Hair follicle dermal papilla cell (primary cell): ENCODE measurements at places on chromosomes 5 and 9. TPM values are rescaled to one million over a fixed set of nuclear protein-coding genes. Genes with fewer than 3 reads are reported as not detected.

The LRRC19 gene
- total RNA-seq, result not detected in 2 replicates

The UGT3A2 gene
- 5.2 and 8.1 TPM in 2 replicates for total RNA-seq

The PIP5K1B gene
- not detected in 2 replicates for total RNA-seq

The SPINK6 gene
- total RNA-seq, result not detected in 2 replicates

The C9orf153 gene
- total RNA-seq, result 0.16 and 0.24 TPM in 2 replicates

The CLINT1 gene
- 91.8 and 125 TPM in 2 replicates for total RNA-seq

The INSL4 gene
- not detected in 2 replicates for total RNA-seq

The KCNIP1 gene
- 0.16 and 3.0 TPM in 2 replicates for total RNA-seq

The MYMK gene
- total RNA-seq, result not detected in 2 replicates

The SPINK7 gene
- not detected in 2 replicates for total RNA-seq

The ADAMTS6 gene
- 109 and 117 TPM in 2 replicates for total RNA-seq

The HSPA9 gene
- total RNA-seq, result 342 and 357 TPM in 2 replicates

The SYK gene
- not detected in 2 replicates for total RNA-seq

The LECT2 gene
- total RNA-seq, result not detected in 2 replicates

The MSX2 gene
- total RNA-seq, result 14.8 and 20.3 TPM in 2 replicates

The CCL27 gene
- total RNA-seq, result not detected in 2 replicates

The TRIM7 gene
- 2.1 and 4.0 TPM in 2 replicates for total RNA-seq

The PPP1R26 gene
- total RNA-seq, result 8.1 and 10.1 TPM in 2 replicates

The SHISAL2B gene
- total RNA-seq, result not detected in 2 replicates

The DMRT2 gene
- 0.16 and 0.36 TPM in 2 replicates for total RNA-seq

The C5orf58 gene
- total RNA-seq, result not detected in 2 replicates

The OLFM1 gene
- total RNA-seq, result 0.85 and 1.5 TPM in 2 replicates

The HARS1 gene
- total RNA-seq, result 46.7 and 49.7 TPM in 2 replicates

The PCDHA1 gene
- total RNA-seq, result under 0.01 TPM in 1 of 2 replicates, not detected in the other

The PROB1 gene
- total RNA-seq, result 1.9 and 2.4 TPM in 2 replicates

The PCDHGA10 gene
- 16.7 and 19.1 TPM in 2 replicates for total RNA-seq

The SPEF2 gene
- total RNA-seq, result 5.5 and 10.5 TPM in 2 replicates

The GPR150 gene
- under 0.01 and 0.12 TPM in 2 replicates for total RNA-seq

The AOPEP gene
- 242 and 279 TPM in 2 replicates for total RNA-seq

The PHF19 gene
- 20.0 and 20.4 TPM in 2 replicates for total RNA-seq

The SHOC1 gene
- under 0.01 TPM in 1 of 2 replicates, not detected in the other for total RNA-seq

The FOXD4L3 gene
- total RNA-seq, result 0.49 TPM in 1 of 2 replicates, not detected in the other

The IFNB1 gene
- not detected in 2 replicates for total RNA-seq

The CA9 gene
- 0.16 TPM in 1 of 2 replicates, not detected in the other for total RNA-seq

The ANXA1 gene
- 367 and 488 TPM in 2 replicates for total RNA-seq

The NSG2 gene
- under 0.01 TPM in 1 of 2 replicates, not detected in the other for total RNA-seq

The BAAT gene
- total RNA-seq, result 0.12 TPM in 1 of 2 replicates, not detected in the other

The PCDHGB3 gene
- 6.8 and 7.7 TPM in 2 replicates for total RNA-seq

The ENC1 gene
- total RNA-seq, result 48.9 and 119 TPM in 2 replicates

The CDKN2B gene
- 17.9 and 22.1 TPM in 2 replicates for total RNA-seq

The PCDHB16 gene
- total RNA-seq, result 0.81 and 1.8 TPM in 2 replicates

The GFI1B gene
- not detected in 2 replicates for total RNA-seq

The FAM153A gene
- 0.24 TPM in 1 of 2 replicates, not detected in the other for total RNA-seq

The RGMB gene
- total RNA-seq, result 322 and 379 TPM in 2 replicates

The SLCO6A1 gene
- total RNA-seq, result not detected in 2 replicates

The DBH gene
- total RNA-seq, result not detected in 2 replicates

The IL33 gene
- 0.12 TPM in 1 of 2 replicates, not detected in the other for total RNA-seq

The ZNF782 gene
- total RNA-seq, result 4.1 and 5.7 TPM in 2 replicates

The FOXD4L4 gene
- total RNA-seq, result under 0.01 TPM in 1 of 2 replicates, not detected in the other

The FOXD4L5 gene
- 0.16 TPM in 1 of 2 replicates, not detected in the other for total RNA-seq

The NMUR2 gene
- total RNA-seq, result not detected in 2 replicates

The NFIB gene
- total RNA-seq, result 7.8 and 13.7 TPM in 2 replicates

The CD72 gene
- 0.73 and 1.1 TPM in 2 replicates for total RNA-seq

The GRXCR2 gene
- not detected in 2 replicates for total RNA-seq
